Activated T-helper 1 cell treated with anti-CD3 and anti-CD28 coated beads, Interleukin-12 subunit alpha, Interleukin-12 subunit beta, Interleukin-2, Interleukin-4 antibody, amounts not matched to agents 30 ng/mL and 10 ng/mL and 1 ng/mL, durations not matched to agents 14 hours and 24 hours and 36 hours (primary cell): ENCODE measurements at places on chromosomes 12 and 14. TPM values are rescaled to one million over a fixed set of nuclear protein-coding genes. Genes with fewer than 3 reads are reported as not detected.

Gene P2RX7
- 7.3 and 8.0 TPM in 2 replicates for total RNA-seq

Gene FRMD6
- 5.9 and 6.1 TPM in 2 replicates for total RNA-seq

Gene DTX1
- total RNA-seq, result 0.29 TPM in 2 replicates

Gene APOF
- total RNA-seq, result not detected in 2 replicates

Gene PRICKLE1
- 0.34 TPM in 1 of 2 replicates, not detected in the other for total RNA-seq

Gene PRH2
- total RNA-seq, result not detected in 2 replicates

Gene HSPB8
- total RNA-seq, result not detected in 2 replicates

Gene TAMALIN
- 8.9 and 12.8 TPM in 2 replicates for total RNA-seq

Gene RTL1
- not detected in 2 replicates for total RNA-seq

Gene FOXG1
- total RNA-seq, result not detected in 2 replicates

Gene OAS2
- 113 and 119 TPM in 2 replicates for total RNA-seq

Gene KIF5A
- total RNA-seq, result 2.4 TPM in 2 replicates

Gene AQP2
- total RNA-seq, result not detected in 2 replicates
